Purkinje cell (primary cell): ENCODE measurements at places on chromosomes 5 and 9. TPM values are rescaled to one million over a fixed set of nuclear protein-coding genes. Genes with fewer than 3 reads are reported as not detected.

The IQGAP2 gene
- polyA plus RNA-seq = 0.38 and 0.44 TPM in 2 replicates

The SLC12A2 gene
- polyA plus RNA-seq = 15.6 and 28.6 TPM in 2 replicates

The PITX1 gene
- polyA plus RNA-seq = not detected in 2 replicates

The FOXD4L5 gene
- polyA plus RNA-seq = not detected in 2 replicates

The FBP2 gene
- polyA plus RNA-seq = not detected in 2 replicates

The NFIB gene
- 16.4 and 24.5 TPM in 2 replicates for polyA plus RNA-seq

The LCN12 gene
- not detected in 2 replicates for polyA plus RNA-seq

The ADRB2 gene
- not detected in 2 replicates for polyA plus RNA-seq

The SPATA31E1 gene
- polyA plus RNA-seq = not detected in 2 replicates

The PRR7 gene
- not detected in 2 replicates for polyA plus RNA-seq

The NSMF gene
- polyA plus RNA-seq = 0.07 and 0.43 TPM in 2 replicates

The TCF7 gene
- 0.11 TPM in 1 of 2 replicates, not detected in the other for polyA plus RNA-seq

The BRIX1 gene
- 35.4 and 54.0 TPM in 2 replicates for polyA plus RNA-seq

The TICAM2 gene
- 1.6 and 2.7 TPM in 2 replicates for polyA plus RNA-seq

The FBXO38 gene
- polyA plus RNA-seq = 19.9 and 21.2 TPM in 2 replicates

The MEF2C gene
- polyA plus RNA-seq = 324 and 372 TPM in 2 replicates

The GRIN3A gene
- 2.8 TPM in 1 of 2 replicates, not detected in the other for polyA plus RNA-seq

The FOXD4L4 gene
- polyA plus RNA-seq = not detected in 2 replicates

The ABCA2 gene
- 0.60 and 0.74 TPM in 2 replicates for polyA plus RNA-seq

The TMC1 gene
- polyA plus RNA-seq = 0.87 TPM in 1 of 2 replicates, not detected in the other

The P4HA2 gene
- polyA plus RNA-seq = 3.4 and 9.4 TPM in 2 replicates

The CCDC112 gene
- polyA plus RNA-seq = 9.8 and 11.7 TPM in 2 replicates

The SLC4A9 gene
- polyA plus RNA-seq = 0.11 TPM in 1 of 2 replicates, not detected in the other

The GLDC gene
- 13.0 and 20.2 TPM in 2 replicates for polyA plus RNA-seq

The SEMA6A gene
- 2.7 and 3.3 TPM in 2 replicates for polyA plus RNA-seq

The S100Z gene
- polyA plus RNA-seq = not detected in 2 replicates

The LCN15 gene
- not detected in 2 replicates for polyA plus RNA-seq

The DEPDC1B gene
- polyA plus RNA-seq = not detected in 2 replicates

The PCAT7 gene
- 0.53 TPM in 1 of 2 replicates, not detected in the other for polyA plus RNA-seq

The LCNL1 gene
- polyA plus RNA-seq = not detected in 2 replicates

The PCDHB14 gene
- polyA plus RNA-seq = 5.3 and 5.4 TPM in 2 replicates

The C9orf153 gene
- 0.14 and 0.98 TPM in 2 replicates for polyA plus RNA-seq

The GRHPR gene
- 42.7 and 51.2 TPM in 2 replicates for polyA plus RNA-seq

The PRRX2 gene
- polyA plus RNA-seq = not detected in 2 replicates
